ENCODE measurements at places on chromosomes 5 and 9.

DNA sequence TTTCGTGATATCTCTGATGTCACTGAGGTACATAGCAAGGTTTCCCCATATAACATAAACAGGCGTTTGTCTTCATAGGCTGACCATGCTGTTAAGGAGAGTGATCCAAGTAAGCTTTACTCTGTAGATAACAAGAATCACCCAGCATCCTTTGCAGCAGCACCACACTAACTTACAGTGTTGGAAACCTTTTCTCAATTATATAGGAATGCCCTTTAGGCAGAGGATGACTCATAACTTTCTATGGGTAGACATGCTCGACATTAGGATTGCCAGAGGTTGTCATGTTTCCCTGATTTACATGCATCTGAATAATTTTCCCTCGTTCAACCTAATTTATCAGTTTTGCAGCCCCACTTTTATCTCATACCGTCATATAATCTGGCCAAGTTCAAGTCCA is 870.0 kb upstream of the CDH9 start:
- no peak for DNase-seq

- DNase-seq = no peak
Observed at GRCh38 chr9:5429873-5430564, 7.7 kb downstream of the PLGRKT start.

- no peak for DNase-seq
Observed at GRCh38 chr5:97559827-97560598, 377.0 kb upstream of the RIOK2 start.

DNA sequence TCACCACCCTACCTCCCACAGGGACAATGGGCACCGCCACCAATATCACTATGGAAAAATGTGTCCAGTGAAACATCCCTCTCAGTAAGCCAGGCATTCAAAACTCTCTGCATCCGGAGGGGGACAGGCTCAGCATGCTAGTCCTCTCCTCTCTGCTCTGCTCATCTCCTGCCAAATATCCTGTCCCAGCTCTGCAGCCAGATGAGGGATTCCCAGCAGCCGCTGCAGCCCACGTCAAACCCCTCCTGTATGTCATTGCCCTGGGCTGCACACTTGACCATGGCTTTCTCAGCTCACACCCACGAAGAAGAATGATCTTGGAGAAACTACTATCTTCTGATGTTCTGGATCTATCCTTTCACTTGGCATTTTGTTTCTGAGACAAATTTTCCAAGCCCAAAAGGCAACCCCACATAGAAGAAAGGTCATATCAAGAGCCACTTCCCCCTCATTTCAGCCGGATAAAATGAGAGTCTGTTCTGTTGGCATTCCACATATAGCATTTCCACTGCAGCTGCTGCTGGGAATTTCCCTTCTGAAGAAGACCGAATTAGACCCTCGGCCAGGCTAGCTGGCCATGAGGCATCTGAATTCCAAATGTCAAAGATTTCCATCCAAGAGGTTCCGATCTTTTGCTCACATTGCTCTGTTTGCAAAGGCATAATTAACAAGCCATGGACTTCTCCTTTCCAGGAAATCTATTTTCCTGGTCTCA is 338.0 kb downstream of the ACTL7B start:
- DNase-seq = no peak

GRCh38 chr5:159310511-159310910 is 19.8 kb downstream of the IL12B start:
- DNase-seq = no peak

- DNase-seq = no peak
Observed at GRCh38 chr9:133403766-133404453, 13.9 kb downstream of the REXO4 start.

All from right renal pelvis (tissue), 4 donors.